ENCODE measurements at places on chromosomes 6 and 20.

- DNase-seq: no peak
These were observed 6.1 kb downstream of the TP53RK start for GRCh38 chr20:46683011-46683667.

DNA sequence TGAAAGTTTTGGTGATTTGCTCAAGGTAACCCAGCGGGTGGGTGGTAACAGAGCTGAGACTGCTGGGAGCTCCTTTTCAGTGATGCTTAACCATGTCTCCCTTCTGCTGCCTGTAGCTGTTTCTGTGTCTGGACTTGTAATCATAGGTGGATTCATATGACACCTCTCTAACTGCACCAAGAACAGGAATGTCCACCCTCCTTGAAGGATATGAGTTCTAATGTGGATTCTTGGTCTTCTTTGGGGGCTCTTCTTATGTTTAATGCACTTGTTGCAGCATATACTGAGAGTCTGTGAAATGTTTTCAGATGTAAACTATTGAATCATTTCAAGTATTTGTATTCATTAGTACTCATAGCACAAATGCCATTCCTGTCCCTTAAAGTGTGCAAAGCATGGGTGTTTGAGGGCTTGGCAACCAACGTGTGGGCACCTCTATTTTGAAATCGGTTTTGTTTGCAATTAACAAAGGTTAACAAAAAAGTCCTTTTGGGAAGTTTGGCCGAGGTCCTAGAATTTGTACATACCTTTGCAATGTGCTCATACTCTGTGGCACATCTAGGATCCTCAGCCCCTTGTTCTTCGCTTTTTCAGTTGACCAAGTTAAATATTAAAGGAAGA is 138.0 kb downstream of the SOX4 start:
- no peak for DNase-seq

GRCh38 chr6:25774120-25774715 is 19.7 kb downstream of the SLC17A4 start:
- DNase-seq: no peak

GRCh38 chr20:38060536-38060935 is 27.0 kb downstream of the RPRD1B start:
- no peak for DNase-seq

DNA sequence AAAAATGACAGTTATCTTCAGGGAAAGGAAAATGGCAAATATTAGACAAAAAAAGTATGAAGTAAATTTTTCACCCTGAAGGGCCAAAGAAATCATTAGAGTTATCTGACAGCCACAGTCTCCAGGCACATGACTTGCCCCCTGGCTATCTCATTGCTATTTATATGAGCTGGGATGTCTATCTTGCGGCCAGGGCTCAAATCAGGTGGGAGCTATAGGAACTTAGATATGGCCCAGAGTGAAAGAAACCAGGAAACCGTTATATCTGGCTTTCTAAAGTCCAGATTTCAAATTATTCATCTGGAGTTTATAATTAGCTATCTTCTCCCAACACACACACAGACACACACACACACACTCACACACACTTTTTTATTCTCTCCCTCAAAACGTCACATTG is 135.3 kb upstream of the EEF1E1 start:
- DNase-seq: no peak

DNA sequence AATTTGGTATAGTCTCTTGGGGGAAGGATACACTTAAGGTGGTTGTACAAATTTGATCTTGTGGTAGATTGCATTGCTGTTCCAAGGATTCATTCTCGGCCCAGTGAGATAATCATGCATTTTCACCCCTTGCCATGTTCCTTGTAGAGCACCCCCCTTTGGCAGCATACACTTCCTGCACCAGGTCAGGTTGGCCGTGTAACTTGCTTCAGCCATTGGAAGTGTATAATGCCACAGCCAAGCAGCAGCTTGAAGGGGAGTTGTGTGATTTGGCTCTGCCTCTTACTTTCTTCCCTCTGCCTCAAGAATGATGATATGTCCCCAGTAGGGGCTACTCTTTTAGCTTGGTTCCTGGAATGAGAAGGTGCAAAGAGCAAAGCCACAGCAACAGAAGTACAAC is 21.9 kb downstream of the CCN2 start:
- no peak for DNase-seq

- DNase-seq: no peak
These were observed 13.6 kb upstream of the GMDS start for GRCh38 chr6:2259002-2259494.

DNA sequence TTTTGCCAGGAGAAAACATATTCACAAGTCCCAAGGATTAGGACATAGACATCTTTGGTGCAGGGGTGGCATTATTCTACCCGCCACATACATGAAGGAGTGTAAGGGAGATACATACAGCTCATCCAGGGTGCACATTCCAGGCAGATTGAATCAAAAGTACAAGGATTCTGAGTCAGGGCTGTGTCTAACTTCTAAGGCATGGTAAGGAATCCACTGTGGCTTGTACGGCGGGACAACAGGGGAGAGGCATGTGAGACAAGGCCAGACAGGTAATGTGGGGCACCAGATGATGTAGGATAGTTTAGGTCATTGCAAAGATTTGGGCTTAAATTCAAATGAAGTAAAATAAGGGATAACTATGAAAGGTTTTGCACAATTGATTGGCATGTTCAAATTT is 780.9 kb downstream of the C6orf118 start:
- no peak for DNase-seq

DNA sequence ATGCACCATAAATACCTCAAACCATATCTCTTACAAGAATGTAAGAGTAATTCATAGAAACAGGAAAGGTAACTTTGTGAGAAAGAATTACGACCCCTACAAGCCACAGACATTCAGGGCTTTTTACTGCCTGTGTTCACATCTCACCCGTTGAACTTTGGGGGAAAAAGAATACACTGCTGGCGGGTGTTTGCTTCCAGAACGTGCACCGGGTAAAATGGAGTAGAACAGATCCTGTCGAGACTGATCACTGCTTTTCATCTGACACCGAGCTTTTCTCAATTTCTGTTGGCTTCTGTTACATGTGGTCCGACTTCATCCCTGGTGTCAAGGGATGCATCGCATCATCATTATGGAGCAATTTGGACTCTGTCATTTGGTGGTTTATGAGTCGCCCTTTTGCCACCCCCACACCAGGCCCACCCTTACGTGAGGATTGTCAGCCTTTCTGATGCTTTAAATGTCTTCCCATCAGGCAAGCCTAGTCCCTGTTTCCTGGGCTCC is 219.2 kb upstream of the ZFP64 start:
- no peak for DNase-seq

GRCh38 chr6:124131259-124131658 is 327.6 kb downstream of the NKAIN2 start:
- DNase-seq: no peak

- no peak for DNase-seq
These were observed 43.0 kb upstream of the PTPN1 start for GRCh38 chr20:50467174-50467573.

DNA sequence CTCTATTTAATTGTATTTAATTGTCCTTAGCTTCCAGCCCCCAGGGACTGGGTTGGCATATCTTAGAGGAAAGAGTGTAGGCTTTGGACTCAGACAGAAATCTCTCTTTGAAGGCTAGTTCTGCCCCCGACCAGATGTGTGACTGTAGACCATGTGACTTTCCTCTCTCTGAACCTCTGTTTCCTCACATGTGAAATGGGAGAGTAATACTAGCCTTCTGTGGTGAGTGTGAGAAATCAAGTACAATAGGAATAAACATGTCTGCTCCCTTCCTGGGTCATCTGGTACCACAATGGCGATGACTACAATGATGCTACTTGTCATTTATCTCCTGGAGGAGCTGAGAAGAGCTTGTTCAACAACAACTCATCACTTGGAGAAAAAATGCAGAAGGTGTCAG is 179.9 kb downstream of the LRFN2 start:
- no peak for DNase-seq

DNA sequence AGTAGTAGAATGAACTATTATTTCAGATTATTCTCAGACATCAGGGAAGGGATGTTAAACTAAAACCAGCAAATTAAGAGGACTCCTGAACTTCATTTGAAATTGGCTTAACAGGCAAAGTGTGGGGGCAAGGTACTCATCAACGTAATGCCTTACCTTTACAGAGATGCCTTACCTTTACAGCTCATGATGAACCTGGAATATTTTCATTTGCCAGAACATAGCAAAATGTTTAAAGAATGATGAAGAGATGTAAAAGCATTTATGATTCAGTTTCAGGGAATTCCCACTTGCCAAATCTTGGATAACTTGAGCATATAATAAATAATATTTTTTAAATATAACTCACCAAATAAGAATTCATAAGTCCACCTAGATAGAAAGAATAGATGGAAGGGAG is 207.5 kb downstream of the TINAG start:
- DNase-seq: no peak
